ENCODE measurements at places on chromosomes 5 and 9. TPM values are rescaled to one million over a fixed set of nuclear protein-coding genes. Genes with fewer than 3 reads are reported as not detected.

- peak; percentile 81 for DNase-seq
Measured at GRCh38 chr5:101678481-101679193, 617.4 kb downstream of the SLCO4C1 start.

The PCDHB13 gene
- total RNA-seq: 3.0 TPM

GRCh38 chr9:5863092-5863746 is 27.5 kb upstream of the MLANA start:
- DNase-seq: no peak

DNA sequence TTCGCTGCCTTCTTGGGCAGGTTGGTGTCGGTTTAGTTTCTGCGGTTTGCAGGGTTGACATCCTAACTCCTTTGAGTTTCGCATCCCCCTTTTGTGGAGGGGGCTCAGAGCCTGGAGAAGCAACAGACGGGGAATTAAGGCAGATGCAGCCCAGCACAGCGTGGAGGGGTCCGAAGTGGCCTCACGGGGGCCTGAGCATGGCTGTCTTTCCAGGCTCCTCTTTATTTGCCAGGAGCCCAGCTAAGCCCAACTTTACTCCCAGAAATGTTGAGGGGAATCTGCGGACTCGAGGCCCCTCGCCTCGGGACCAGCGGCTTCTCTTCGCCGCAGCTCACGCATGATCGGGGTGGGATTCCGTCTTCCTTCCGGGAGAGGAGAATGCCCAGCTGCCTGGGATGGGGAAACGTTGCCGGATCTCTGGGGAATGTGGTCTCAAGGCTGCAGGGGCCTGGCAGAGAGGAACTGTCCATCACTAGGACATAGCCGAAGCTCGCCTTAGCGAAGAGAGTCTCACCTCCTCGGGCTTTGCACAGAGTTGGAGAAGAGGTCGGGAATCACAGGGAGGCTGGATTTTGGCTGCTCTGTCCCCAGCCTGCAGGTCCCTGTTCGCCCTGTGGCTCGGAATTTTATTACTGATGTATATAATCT is 1.3 kb downstream of the RAI14 start:
- DNase-seq: peak; percentile 69

DNA sequence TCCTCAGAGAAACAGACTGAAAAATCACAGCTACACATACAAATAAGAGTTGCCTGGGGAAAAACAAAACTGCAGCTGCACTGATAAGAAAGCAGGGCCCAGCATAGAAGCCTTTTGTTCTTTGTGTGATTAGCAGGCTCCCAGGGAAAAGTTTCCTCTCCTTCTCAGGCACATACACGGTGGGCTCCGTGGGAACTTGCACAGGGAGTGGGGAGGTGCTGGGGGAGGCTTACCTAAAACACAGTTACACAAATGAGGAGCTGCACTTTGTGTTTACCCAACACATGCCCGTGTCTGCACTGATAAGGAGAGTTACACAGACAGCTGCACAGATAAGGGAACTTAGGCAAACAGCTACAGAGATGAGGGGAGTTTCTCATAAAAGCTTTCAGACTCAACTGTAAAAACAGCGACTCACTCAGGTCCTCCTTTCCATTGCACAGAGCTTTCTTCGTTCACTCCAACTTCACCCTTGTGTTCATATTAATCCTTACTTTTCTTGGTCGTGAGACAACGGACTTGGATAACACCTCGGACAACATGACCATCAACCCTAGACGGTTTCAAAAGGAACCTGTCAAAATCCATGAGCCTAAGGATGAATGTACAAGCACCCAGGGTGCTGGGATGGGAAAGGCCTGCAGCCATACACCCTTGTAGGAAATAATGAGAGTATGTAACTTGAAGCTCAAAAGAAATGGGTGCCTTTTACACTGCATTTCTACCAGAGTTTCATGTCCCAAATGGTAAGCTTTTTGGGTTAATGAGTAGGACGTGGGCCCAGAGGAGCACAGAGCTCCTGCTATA is 50.8 kb downstream of the SERINC5 start:
- peak; percentile 58 for DNase-seq

GRCh38 chr5:148237785-148238417 is 424 bp upstream of the MARCOL start:
- DNase-seq: no peak

DNA sequence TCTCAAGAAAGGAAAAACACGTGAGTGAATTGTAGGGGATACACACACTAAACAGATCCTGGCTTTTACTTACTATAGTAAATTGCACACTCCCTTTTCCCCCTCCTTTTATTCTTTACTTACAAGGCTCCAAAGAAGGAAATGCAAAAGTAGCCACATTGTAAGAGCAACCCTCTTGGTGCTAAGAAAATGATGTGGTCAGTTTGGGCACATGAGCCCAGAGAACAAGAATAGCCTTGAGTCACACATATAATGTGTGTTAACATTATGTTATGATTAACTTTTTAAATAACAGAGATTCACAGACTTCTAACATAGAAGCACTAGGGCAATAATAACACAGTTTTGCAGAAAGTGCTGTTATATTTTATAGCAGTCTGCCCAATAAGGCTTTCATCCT is 48.5 kb downstream of the PCSK5 start:
- DNase-seq: no peak

- DNase-seq: peak; percentile 27
Measured at GRCh38 chr5:142277796-142278195, 47.0 kb downstream of the SPRY4 start.

DNA sequence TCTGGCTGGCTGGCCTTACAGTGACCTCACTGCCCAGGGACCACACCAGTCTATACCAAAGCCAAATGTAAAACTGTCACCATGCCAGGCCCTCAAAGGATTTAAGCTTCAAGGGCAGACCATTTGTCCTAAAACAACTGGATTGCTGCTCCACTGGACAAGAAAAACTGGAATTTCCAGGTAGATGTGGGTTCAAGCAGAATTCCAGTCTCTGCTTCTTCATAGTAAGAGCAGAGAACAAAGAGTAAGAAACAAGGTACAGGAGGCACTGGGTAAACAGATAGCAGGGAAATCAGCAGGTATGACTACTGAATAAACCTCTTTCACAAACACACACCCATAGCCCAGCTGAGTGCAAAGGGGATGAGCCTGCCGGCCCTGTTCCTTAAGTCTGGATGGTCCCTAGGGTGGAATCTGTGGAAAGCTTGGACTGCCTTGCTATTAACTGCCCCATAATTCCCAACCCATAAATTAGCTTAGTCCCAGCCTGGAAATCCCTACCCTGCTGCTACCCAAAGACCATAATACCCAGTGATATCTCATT is 5.5 kb downstream of the B4GALT1 start:
- DNase-seq: no peak

DNA sequence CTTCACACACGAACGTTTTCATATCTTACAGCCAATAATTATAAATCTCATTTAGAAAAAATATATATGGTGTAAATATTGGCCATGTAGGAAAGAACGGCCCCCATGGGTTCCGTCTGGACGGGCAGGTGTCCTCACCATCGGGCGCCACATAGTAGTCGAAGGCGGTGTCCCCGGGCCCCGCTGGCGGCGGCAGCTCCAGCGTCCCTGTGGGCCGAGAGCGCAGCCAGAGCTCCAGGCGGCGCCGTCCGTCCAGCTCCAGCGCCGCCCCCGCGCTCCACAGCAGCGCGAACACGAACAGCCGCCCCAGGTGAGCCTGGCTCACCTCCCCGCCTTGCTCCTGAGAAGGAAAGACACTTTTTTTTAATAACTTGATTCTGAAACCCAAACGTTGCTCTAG is 134.6 kb downstream of the DNAH5 start:
- no peak for DNase-seq

GRCh38 chr9:122016744-122017143 is 76.4 kb downstream of the TTLL11 start:
- no peak for DNase-seq

- no peak for DNase-seq
Measured at GRCh38 chr9:91056917-91057316, 255.3 kb downstream of the SYK start.

The ST8SIA4 gene
- 0.71 TPM for total RNA-seq
